ENCODE measurements at places on chromosomes 3 and 15.
A peak's percentile ranks its signal among the peaks of the same experiment; 100 is the strongest.

DNA sequence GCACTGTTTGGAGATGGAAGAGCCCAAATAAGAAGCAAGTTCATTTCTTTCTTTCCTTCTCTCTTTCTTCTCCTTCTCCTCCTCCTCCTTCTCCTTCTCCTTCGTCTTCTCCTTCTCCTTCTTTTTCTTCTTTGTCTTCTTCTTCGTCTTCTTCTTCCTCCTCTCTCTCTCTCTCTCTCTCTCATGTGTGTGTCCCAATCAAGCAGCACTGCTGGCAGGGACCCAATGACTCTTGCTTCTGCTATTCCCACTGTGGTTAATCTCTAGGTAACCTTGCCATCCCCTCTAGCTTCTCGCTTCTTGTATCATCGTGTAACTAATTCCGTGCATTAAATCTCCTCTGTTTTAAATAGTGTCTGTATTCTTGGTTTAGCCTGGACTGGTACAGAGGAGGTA, 26.1 kb upstream of the ZNF280D start:
- no peak for DNase-seq

DNA sequence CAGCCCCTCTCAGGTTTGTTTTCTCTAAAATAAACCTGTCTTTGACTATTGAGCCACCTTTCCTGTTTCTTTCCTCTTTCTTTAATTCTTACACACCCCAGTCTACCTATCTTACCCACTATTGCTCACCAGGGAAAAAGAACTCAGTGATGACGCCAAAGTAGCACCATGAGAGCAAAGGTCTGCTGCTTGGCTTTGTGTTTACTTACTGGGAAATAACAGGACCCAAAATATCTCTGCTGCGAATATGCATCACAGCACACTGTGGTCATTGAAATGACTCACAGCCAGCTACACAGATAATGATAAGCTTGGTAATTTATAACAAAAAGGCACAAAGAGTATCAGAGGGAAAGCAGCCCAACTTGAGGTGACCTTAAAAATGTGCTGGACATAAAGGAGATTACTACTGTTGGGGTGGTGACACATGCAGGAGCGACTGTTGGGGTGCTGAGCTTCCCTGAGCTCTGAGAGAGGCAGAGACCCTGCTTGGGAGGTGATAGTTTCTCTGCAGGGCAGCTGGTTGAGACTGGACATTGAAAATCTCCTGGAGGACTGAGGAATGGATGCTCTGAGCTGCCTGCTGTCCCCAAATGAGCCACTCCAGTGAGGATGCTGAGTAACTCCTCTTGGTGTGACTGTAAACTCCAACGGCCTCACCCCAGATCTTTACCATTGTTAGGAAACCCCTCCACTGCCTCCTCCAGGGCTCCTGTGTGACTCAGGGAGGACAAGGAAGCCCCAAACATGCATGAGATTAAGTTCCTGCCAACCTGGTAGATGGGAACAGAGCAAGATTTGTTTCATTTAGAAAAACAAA, 14.5 kb downstream of the EFCAB12 start:
- DNase-seq, result no peak

- DNase-seq, result no peak
These were observed 356.8 kb upstream of the NR2F2 start for GRCh38 chr15:95973566-95974256.

- DNase-seq, result no peak
These were observed 646.1 kb downstream of the SQOR start for GRCh38 chr15:46280762-46281542.

DNA sequence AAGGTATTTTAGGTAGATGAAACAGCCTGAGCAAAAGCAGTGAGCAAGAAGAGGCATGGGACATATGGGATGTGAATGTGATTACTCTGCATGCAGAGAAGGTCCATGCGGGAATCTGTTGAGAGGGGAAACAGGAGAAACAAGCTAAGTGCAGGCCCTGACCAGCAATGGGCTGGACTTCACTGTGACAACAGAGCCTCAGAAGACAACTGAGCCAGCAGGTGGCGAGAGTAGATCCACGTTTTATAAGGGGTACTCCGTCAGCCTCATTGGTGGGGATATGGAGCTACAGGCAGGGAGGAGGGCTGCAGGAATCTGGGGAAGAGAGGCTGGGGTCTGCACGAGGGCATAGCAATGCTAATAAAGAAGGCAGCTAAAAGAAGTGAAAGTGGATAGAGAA, 405.9 kb upstream of the LMCD1 start:
- DNase-seq, result no peak

GRCh38 chr15:68447209-68447608, 15.2 kb upstream of the ITGA11 start:
- DNase-seq, result no peak

DNA sequence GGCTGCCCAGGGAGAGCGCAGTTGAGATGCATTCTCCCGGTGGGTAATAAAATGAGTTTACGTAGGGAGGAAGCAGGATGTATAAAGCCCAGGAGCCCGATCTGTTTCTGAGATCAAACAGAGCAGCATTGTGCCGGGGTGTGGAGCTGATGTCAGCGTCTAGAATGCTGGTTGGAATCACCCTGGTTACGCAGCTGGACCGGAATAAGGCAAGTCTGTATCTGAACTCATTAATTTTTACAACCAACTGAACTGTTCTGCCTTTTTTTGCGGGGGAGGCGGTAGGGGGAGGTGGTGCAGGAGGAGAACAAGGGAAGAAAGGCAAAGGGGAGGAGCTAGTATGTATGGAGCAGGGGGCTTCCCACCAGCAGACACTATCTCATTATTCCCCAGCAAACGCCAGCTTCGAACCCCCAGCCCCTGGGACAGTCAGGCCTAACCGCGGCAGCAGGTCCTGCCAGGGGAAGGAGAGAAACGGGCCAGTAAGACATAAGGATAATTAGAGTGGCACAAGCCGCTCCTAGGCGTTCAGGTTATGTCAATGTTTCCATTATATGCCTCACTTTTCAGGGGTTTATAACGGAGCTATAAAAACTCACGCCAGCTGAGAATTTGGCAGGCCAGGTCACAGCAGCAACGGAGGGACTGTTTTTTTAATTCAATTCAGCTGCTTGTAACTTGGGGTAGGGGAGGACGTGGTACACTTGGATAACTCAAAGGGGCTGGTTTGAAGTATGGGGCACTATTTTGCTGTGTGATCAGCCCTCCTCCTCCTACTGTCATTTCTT, 175.3 kb upstream of the HES1 start:
- peak; percentile 18 for DNase-seq

DNA sequence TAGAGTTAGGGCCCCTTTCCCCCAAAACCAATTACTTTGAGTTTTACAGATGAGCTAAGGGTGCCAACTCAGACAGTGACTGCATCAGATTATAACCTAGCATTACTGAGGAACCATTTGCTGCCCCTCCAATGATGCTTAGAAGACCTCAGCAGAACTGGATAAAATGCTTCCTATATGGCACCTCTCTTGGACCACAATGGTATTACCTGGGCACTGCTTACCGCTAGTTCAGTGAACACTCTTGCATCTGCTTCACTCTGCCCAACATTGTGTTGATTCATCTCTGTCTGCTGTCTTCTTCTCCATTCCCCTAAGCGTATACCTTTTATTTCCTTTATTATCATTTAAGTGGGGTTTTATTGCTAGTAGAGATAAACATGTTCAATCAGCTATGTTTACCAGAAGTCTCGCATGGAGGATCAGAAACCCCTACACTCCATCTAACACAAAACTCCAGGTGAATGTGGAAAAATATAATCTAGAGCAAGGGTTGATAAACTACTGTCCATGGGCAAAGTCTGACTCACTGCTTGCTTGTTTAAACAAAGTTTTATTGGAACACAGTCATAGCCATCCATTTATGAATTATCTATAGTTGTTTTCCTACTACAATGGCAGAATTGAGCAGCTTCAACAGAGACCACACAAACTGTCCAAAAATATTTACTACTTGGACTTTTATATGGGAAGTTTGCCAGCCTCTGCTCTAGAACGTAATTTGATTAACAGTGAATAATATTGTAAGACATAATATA, 100.2 kb upstream of the PTX3 start:
- no peak for DNase-seq

DNA sequence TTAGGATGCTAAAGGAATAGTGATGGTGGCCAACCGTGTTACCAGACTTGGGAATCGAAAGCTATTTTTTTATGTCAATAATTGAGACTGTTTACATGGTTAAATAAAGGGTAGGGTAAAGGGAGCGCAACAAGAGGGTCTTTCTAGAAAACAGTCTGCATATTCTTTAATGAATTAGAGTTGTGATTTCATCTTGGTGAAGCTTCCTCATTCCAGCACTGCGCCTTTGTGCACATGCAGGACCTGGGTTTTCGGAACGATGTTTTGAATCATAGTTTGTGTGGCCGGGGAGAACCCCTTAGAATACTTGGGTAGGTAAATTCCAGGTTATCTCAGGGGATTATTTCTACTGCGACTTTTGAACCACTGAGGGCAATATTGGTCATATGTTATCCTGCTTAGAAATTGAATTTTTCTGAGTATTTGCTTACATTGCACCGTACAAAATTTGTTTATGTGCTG, 1.3 kb downstream of the PIK3CA start:
- no peak for DNase-seq

GRCh38 chr3:175288621-175289020, 429.5 kb downstream of the NAALADL2 start:
- no peak for DNase-seq

GRCh38 chr15:58755956-58756355, 6.4 kb upstream of the ADAM10 start:
- DNase-seq, result no peak

DNA sequence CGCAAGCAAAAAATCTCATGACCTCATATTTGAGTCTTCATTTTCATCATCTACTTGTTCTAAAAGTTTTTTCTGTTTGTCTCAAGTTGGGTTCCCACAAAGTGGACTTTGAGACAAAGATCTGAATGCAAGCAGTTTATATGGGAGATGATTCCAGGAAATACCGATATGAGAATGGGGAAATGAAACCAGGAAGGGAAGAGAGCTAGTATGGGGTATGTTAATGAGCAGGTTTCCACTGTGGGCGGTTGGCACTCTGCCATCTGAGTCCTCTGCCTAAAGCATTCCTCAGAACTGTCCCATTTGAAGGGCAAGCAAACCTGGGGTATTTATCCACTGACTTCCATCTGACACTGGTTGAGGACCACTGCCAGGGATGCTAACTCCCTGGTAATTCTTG, 8.8 kb downstream of the ADPRH start:
- no peak for DNase-seq

DNA sequence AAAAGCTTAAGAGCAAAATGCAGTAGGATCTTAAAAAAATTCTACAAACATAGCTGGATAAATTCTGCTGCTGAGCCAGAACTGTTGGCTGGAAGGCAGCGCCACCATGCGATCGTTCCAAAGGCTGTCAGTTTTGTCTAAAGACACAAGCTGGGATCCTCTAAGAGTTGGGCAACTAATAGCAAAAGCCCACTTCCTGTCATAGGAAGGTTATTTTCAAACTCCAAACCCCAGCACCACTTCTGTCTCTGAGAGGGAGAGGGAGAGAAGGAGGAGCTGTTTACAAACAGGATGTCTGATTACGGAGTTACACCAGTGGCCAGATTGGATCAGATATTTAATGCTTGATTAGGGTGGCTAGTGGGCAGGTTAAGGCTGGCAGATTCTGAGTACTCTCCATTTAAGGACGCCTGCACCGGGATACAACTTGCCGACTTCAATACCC, 44.0 kb downstream of the EIF4E3 start:
- peak; percentile 64 for DNase-seq

DNA sequence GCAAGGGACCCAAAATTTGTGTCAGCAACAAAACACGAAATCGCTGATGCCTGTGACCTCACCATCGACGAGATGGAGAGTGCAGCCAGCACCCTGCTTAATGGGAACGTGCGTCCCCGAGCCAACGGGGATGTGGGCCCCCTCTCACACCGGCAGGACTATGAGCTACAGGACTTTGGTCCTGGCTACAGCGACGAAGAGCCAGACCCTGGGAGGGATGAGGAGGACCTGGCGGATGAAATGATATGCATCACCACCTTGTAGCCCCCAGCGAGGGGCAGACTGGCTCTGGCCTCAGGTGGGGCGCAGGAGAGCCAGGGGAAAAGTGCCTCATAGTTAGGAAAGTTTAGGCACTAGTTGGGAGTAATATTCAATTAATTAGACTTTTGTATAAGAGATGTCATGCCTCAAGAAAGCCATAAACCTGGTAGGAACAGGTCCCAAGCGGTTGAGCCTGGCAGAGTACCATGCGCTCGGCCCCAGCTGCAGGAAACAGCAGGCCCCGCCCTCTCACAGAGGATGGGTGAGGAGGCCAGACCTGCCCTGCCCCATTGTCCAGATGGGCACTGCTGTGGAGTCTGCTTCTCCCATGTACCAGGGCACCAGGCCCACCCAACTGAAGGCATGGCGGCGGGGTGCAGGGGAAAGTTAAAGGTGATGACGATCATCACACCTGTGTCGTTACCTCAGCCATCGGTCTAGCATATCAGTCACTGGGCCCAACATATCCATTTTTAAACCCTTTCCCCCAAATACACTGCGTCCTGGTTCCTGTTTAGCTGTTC, 34.9 kb downstream of the CHDH start:
- DNase-seq, result no peak

DNA sequence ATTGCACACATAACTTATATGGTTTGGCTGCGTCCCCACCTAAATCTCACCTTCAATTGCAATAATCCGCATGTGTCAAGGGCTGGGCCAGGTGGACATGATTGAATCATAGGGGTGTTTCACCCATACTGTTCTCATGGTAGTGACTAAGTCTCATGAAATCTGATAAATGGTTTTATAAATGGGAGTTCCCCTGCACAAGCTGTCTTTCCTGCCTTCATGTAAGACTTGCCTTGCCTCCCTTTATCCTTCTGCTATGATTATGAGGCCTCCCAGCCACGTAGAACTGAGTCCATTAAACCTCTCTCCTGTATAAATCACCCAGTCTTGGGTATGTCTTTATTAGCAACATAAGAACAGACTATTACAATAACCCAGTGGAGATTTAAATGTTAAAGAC, 653.9 kb downstream of the ROBO1 start:
- DNase-seq, result no peak

DNA sequence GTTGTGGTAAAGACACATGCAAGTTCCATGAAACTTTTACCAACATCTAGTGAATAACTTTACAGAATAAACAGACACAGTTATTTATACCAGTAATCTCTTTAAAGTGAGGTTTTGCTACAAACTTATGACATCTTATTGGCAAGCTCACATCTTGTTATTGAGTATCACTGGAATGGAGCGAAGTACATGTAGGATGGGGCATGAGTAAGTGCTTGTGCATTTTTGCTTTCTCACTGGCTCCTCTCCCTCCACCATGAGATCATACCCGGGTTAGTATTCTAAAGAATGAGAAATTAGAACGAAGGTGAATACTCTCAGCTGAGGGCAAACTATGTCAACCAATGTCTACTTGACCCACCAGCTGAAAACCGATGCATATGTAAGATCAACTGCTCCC, 193.3 kb upstream of the ZNF717 start:
- no peak for DNase-seq

Measured in HEK293T (cell line).